ENCODE measurements at places on chromosomes 7 and 10.

GRCh38 chr10:110144507-110144906 lies 62.9 kb upstream of the MXI1 start:
- no peak for DNase-seq

DNA sequence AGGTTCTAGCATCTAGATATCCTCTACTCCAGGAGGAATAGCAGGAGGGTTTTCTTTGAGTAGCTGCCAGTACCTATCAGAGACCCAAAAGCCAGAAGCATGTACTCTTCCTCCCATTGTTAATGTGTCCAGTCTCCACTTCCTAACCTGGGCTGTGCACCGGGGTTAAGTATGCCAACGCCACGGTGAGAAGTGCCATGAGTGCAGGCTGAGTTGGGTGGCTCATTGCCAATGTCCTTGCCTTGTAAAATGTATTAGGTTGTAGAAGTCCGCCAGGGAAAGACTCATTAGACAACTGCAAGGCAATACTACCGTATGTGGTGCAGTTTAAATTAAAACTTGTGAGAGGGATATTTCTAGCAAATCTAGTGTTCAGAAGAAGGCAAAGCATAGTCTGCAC lies 55.0 kb upstream of the PRR15 start:
- DNase-seq, result no peak

DNA sequence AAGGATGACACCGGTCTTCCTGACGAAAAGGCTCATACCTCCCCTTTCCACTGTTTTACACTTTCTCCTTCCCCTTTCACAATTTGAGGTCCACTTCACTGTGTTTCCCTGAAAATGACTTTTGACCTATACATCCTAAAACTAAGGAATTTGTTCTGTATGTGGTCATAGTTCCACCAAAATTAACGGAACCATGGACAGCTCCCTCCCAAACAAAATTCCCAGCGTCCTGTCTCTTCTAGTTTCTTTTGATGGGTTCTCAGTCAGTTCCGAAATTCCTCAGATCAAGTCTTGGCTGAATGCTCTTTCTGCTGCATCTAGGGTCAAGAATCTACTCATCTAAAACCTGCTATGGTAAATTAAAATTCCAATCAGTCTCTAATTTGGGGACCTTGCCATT lies 1191.9 kb downstream of the CNTNAP2 start:
- no peak for DNase-seq

DNA sequence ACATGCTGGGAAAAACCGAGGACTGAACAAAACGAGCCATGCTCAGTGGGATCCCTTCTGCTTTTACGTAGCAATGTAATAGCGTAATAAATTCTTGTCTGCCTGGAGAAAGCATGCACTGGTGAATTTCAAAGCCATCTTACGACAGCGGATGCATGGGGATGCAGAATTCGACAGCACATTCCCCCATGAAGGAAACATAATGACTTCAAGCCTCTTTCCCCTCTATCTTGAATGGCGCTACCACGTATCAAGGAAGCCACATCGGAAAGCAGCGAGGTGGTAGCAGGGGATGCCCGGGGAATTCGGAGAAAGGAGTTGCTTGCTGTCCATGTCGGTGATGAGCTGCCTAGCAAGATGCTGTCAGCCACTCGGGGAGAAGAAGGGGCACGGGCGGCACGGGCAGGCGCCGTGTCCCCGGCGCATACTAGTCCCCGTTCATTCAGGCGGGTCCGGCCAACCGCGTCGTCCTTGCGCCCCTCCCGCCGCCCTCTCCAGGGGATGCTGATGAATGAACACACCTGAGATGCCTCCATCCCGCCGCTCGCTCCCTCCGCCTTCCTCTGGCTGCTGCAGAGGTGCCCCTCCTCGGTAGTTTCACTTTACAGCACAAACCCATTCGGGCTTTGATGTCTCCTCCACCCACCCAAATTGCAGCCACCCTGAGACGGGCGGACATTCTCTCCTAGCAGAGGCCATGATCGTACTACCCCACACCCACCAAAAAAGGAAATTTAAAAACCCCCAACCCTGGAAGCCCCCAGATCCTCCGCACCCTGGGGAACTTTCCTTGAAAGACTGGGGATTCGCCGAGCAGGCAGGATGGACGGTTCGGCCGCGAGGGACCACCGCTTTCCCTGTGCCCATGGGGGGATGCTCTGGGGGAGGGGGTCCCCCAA lies 644 bp downstream of the SORBS1 start:
- no peak for DNase-seq

- DNase-seq, result no peak
Measured at GRCh38 chr10:84181631-84182030, 8.0 kb downstream of the GPR15LG start.

DNA sequence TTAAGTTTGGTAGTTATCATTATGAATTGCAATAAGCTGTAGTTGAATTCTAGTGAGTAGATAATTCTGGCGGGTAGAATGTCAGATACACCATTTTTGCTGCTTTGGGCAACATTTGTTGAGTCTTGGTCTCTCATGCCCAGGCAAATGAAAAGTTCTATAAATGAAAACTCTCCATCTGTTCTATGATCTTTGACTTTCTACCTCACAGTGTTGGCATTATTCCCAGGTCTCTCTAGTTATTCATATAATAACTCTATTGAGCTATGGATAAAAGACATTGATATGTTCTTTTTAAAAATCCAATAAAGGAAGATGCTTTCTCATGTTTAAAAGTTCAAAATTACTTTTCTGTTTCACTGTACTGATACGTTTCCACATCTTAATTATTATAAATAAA lies 415.3 kb upstream of the SEMA3D start:
- no peak for DNase-seq

DNA sequence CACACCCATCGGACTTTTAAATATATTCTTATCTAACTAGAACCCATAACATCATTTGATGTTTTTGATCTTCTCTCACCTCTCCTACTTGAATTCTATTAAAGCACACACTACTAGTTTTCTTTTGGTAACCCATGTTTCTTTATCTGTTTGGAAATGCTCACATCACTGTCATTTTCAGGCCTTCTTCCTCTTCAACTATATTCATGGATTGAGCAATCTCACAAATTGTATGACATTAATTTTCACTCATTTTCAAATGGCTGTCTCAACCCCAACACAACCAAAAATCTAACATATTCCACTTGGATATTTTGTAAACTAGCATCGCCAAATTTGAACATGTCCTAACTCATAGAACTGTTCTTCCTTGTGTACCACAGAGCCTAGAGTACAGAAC lies 488.0 kb upstream of the SEMA3A start:
- DNase-seq, result no peak

All from AG09309 (cell line).